ENCODE measurements at places on chromosomes 7 and 10.

DNA sequence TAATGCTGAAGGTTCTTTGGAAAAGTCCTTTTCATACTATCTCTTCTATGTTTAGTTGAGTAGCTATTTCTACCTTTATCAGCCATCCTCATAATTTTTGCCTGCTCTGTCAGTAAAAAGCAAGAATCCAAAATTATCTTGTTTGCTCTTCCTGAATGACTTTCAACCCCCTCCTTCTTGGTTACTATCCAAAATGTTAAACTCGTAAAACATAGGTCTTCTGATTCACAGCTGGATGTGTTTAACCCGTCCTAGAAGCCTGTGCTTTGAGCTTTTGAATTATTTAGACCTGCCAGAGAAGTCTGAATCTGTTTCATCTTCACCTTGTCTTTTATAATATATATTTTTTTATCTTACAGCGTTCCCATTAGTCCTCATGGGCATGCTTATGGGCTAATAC, 136.4 kb upstream of the MDFIC start:
- no peak for DNase-seq

DNA sequence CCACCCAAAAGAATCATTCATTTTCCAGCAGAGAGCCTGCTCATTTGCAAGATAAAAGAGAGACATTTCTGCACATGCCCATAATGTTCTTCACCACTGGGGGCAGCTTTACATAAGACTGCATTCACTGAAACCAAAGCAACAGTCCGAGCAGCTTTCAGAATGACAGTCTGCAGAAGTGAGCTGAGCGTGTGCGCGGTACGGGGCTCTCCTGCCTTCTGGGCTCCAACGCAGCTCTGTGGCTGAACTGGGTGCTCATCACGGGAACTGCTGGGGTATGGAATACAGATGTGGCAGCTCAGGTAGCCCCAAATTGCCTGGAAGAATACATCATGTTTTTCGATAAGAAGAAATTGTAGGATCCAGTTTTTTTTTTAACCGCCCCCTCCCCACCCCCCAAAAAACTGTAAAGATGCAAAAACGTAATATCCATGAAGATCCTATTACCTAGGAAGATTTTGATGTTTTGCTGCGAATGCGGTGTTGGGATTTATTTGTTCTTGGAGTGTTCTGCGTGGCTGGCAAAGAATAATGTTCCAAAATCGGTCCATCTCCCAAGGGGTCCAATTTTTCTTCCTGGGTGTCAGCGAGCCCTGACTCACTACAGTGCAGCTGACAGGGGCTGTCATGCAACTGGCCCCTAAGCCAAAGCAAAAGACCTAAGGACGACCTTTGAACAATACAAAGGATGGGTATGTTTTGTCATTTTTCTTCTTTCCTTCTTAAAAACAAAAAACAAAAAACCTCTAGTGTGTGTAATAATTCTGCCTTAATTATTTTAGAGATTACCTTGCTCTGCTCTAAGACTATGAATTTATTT, at the start of gene LRRTM3:
TSS of gene LRRTM3 (plus strand) at position 141 of the 820 bp plus-strand sequence.
- DNase-seq: no peak

GRCh38 chr7:81515009-81515408, 254.8 kb downstream of the HGF start:
- no peak for DNase-seq

DNA sequence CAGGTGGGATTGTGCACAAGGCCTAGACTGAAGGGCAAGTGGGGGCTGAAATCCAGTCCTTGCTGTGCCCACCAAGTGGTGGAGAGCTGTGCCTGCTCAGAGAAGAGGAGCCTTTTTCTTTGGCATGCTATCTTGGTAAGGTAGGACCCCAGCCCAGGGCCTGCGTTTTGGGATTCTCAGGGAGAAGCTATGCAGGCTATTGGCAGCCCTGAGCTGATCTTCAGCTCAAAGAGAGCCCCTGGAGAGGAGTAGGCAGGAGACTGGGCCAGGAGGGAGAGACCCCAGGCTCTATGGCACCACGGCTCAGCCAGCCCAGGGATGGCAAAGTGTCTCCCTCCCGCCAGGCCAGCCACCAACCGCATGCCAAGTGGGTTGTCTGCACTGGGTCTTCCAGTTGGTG, 119.2 kb upstream of the PCBD1 start:
- DNase-seq: no peak

DNA sequence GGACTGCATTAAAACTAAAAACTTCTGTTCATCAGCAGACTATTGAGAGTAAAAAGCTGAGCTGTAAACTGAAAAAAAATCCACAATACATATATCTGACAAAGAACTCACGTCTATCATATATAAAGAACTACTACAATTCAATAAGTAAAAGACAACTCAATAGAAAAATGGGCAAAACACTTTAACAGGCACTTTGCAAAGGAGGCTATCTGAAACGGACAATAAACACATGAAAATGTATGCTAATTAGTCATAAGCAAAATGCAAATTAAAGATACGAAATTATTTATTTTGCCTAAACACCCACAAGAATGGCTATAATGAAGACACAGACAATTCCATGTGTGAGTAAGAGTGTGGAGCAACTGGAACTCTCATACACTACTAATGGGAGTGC, 18.1 kb downstream of the CARD11 start:
- no peak for DNase-seq

GRCh38 chr7:133365917-133366316, 113.0 kb downstream of the EXOC4 start:
- no peak for DNase-seq

- no peak for DNase-seq
These were observed 6.4 kb downstream of the AGBL3 start for GRCh38 chr7:134992626-134993179.

Measured in activated gamma-delta T cell treated with Interleukin-2 at 50 U/mL for 16 hours (primary cell).